Chondrocyte (in vitro differentiated cells): ENCODE measurements at places on chromosomes 1 and 21.

GRCh38 chr21:25513810-25514209 is 93.5 kb downstream of the MRPL39 start:
- no peaks in the 10 kb centered on the region for H3K36me3 ChIP-seq
- no peaks in the 10 kb centered on the region for H3K27me3 ChIP-seq
- H3K27ac ChIP-seq, result no peak overlapping the region
- peaks cover 18% of the 10 kb centered on the region for H3K4me1 ChIP-seq
- DNase-seq, result no peak
- H3K4me3 ChIP-seq, result no peak overlapping the region

DNA sequence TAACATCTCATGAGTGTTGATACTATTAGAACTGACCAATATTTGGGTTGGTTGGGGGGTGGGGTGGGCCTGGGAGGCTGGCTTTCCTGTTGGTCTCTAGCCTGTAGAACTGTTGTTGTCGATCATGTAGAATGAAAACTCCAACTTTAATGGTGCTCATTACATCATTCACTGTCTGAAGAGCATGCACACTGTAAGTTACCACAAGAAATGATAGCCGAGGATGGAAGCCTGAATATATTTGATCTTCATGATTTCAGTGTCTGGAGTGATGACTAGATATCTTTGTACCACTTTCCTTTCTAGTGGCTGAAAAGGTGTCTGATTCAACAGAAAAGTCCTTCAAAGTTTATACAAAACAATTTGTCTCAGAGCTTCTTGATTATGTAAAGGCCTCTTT is 123.6 kb downstream of the XCL2 start:
- peak overlapping the region; percentile 25 for H3K27ac ChIP-seq
- H3K36me3 ChIP-seq, result no peaks in the 10 kb centered on the region
- H3K4me3 ChIP-seq, result no peak overlapping the region
- no peak for DNase-seq
- H3K4me1 ChIP-seq, result peaks cover 11% of the 10 kb centered on the region

DNA sequence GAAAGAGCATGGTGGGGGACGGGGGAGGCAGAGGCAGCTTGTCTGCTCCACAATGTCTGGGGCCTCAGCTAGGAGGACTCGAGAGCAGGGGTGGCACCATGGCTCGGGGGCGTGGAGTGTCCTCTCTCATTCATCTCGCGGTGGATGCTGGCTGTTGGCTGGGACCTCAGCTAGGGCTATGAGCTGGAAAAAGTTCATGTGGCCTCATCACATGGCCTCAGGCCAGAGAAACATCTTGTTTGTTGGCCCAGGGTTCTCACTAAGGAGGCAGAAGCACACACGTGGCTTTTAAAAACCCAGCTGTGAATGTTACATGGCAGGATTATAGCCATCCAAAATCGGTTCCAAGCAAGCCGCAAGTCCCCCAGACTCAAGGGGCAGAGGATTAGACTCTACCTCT is 6.2 kb upstream of the CENPS start:
- peaks cover 7% of the 10 kb centered on the region for H3K4me1 ChIP-seq
- no peak overlapping the region for H3K4me3 ChIP-seq
- no peaks in the 10 kb centered on the region for H3K27me3 ChIP-seq
- H3K27ac ChIP-seq, result no peak overlapping the region
- peaks cover 18% of the 10 kb centered on the region for H3K36me3 ChIP-seq

- H3K27me3 ChIP-seq, result no peaks in the 10 kb centered on the region
- H3K27ac ChIP-seq, result peak overlapping the region; percentile 77
- no peak overlapping the region for H3K4me3 ChIP-seq
- DNase-seq, result no peak
- H3K4me1 ChIP-seq, result peaks cover 98% of the 10 kb centered on the region
Observed at GRCh38 chr1:156493154-156493631, 7.4 kb downstream of the MEF2D start.

DNA sequence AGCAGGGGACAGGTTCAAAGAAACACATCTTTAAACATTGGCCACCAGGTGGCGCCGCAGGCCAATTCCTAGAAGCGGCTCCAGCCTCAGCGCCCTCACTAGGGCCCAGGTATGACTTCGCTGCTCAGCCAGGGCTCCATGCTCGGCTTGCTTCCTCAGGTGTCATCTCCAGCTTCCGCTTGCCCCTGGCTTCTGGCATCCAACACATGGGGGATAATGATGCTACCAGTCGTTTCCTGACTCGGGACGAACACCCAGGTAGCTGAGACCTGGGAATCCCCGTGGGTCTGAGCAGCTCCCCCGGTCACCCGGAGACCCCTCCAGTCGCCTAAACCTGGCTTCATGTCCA is 8.5 kb upstream of the MEX3A start:
- DNase-seq, result no peak
- no peaks in the 10 kb centered on the region for H3K27me3 ChIP-seq
- peaks cover 24% of the 10 kb centered on the region for H3K4me1 ChIP-seq

DNA sequence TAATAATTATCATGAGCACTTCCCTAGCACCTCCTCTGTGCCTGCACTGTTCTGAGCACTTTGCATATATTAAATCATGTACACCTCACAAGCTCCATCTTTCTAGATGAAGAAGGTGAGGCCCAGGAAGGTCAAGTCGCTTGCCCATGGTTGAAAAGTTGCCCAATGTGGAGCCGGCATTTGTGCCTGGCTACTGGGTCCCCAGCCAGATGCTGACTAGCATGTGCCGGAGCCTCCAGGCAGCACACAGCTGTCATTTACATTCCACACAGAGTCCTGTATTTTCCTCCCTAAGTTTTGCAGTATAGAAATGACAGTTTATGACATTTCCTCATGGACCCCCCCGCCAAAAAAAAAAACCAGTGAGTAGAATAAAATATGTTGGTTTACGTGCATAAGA is 94.3 kb downstream of the BCAR3 start:
- H3K27ac ChIP-seq, result no peak overlapping the region
- H3K36me3 ChIP-seq, result peaks cover 35% of the 10 kb centered on the region
- no peak for DNase-seq
- peaks cover 56% of the 10 kb centered on the region for H3K4me1 ChIP-seq
- no peaks in the 10 kb centered on the region for H3K27me3 ChIP-seq
- no peak overlapping the region for H3K4me3 ChIP-seq

- peaks cover 40% of the 10 kb centered on the region for H3K27me3 ChIP-seq
- DNase-seq, result no peak
- no peak overlapping the region for H3K27ac ChIP-seq
- no peaks in the 10 kb centered on the region for H3K36me3 ChIP-seq
Observed at GRCh38 chr1:163382395-163382794, 60.6 kb downstream of the NUF2 start.

- H3K27me3 ChIP-seq, result no peaks in the 10 kb centered on the region
- no peak overlapping the region for H3K27ac ChIP-seq
- H3K4me1 ChIP-seq, result peaks cover 7% of the 10 kb centered on the region
- H3K4me3 ChIP-seq, result no peak overlapping the region
Observed at GRCh38 chr1:164628772-164629171, 69.8 kb downstream of the PBX1 start.

- H3K36me3 ChIP-seq, result no peaks in the 10 kb centered on the region
- peak overlapping the region; percentile 92 for H3K27ac ChIP-seq
- no peaks in the 10 kb centered on the region for H3K27me3 ChIP-seq
Observed at GRCh38 chr1:15883326-15883725, 35.8 kb downstream of the SPEN start.

- no peaks in the 10 kb centered on the region for H3K4me1 ChIP-seq
- H3K27ac ChIP-seq, result no peak overlapping the region
- no peak overlapping the region for H3K4me3 ChIP-seq
- no peaks in the 10 kb centered on the region for H3K27me3 ChIP-seq
- no peaks in the 10 kb centered on the region for H3K36me3 ChIP-seq
- DNase-seq, result no peak
Observed at GRCh38 chr1:14140831-14141401, 440.9 kb downstream of the PRDM2 start.

- H3K27ac ChIP-seq, result peak overlapping the region; percentile 36
- H3K4me1 ChIP-seq, result peaks cover 9% of the 10 kb centered on the region
- peak; percentile 84 for DNase-seq
- no peak overlapping the region for H3K4me3 ChIP-seq
- no peaks in the 10 kb centered on the region for H3K27me3 ChIP-seq
- H3K36me3 ChIP-seq, result no peaks in the 10 kb centered on the region
Observed at GRCh38 chr1:3671371-3672180, 19.3 kb downstream of the TP73 start.

- peaks cover 13% of the 10 kb centered on the region for H3K4me1 ChIP-seq
- H3K4me3 ChIP-seq, result no peak overlapping the region
- H3K36me3 ChIP-seq, result peaks cover 11% of the 10 kb centered on the region
- DNase-seq, result no peak
Observed at GRCh38 chr1:85708829-85709227, 595 bp upstream of the ZNHIT6 start.

DNA sequence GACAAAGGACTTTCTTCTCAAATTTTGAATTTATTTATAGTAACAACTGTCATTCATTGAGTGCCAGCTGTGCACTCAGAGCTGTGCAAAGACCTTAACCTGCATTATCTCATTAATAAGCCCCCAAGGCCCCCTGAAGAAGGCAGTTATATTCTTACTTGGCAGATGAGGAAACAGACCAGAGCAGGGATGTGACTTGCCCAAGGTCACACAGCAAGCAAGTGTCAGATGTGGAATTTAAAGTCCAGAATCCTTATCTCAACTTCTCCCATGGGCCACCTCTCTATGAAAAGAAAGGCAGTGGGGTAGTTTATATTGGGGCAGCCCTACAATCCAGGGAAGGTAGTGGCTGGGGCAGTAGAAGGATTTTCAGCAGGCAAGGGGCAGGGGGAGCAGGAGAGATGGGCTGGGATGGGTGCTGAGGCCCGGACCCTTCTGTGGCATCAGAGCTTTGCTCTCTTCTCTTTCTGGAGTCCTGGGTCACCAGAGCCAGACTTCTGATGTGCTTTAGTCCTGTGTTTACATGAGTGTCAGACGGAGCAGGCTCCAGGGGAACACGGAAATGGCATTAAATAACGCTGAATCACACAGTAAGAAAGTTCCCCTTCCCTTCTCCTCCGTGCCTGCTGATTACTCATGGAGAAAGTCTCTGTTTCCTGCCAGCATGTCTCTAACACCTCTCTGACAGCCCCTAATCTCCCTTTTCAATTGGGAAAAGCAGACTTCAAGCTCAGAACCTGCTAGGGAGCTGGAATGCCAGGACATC is 39.5 kb downstream of the EPHB2 start:
- H3K4me1 ChIP-seq, result peaks cover 73% of the 10 kb centered on the region
- no peaks in the 10 kb centered on the region for H3K27me3 ChIP-seq
- peak overlapping the region; percentile 100 for H3K27ac ChIP-seq
- DNase-seq, result no peak
- peak overlapping the region; percentile 21 for H3K4me3 ChIP-seq

DNA sequence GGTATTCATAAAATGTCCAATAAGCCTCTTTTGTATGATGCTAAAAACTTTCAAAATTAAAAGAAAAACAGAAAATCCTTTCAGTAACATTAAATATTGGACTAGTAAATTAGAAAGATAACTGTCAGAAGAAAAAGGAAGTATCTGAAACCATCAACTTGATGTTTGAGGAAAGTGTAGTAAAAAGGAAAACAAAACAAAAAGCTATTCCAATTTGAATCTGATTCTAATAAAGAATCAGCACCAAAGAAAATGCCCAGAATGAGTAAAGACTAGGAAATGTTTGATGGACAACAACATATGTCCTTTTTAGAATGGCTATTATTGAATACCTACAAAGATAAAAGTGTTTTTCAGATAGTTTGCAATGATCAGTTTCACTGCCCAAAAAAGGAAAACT is 79.9 kb upstream of the RBM34 start:
- no peak overlapping the region for H3K27ac ChIP-seq
- H3K4me1 ChIP-seq, result peaks cover 20% of the 10 kb centered on the region
- H3K4me3 ChIP-seq, result no peak overlapping the region

- no peaks in the 10 kb centered on the region for H3K4me1 ChIP-seq
- DNase-seq, result no peak
- H3K27ac ChIP-seq, result no peak overlapping the region
- H3K36me3 ChIP-seq, result peaks cover 2% of the 10 kb centered on the region
- H3K27me3 ChIP-seq, result peaks cover 25% of the 10 kb centered on the region
Observed at GRCh38 chr1:169680377-169681019, 30.9 kb downstream of the SELL start.

- no peaks in the 10 kb centered on the region for H3K4me1 ChIP-seq
- H3K27me3 ChIP-seq, result no peaks in the 10 kb centered on the region
- H3K27ac ChIP-seq, result no peak overlapping the region
Observed at GRCh38 chr21:19981938-19982337, 1016.3 kb upstream of the NCAM2 start.

DNA sequence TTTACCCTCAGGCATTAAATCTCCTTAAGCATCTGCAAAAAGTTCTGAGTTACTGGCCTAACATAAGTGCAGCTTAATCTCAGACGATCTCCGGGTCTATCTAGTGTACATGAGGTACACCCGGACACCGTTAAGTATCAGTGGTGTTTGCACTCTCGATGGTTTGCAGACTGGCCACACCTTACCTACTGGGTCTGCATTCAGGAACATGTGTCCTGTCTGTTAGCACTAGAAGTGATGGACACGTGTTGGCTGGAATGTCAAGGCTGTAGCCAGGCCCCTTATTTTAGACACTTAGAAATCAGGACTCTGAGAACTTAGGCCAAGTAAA is 783 bp upstream of the AGL start:
- peaks cover 22% of the 10 kb centered on the region for H3K4me1 ChIP-seq
- no peaks in the 10 kb centered on the region for H3K27me3 ChIP-seq
- peak overlapping the region; percentile 96 for H3K4me3 ChIP-seq
- H3K36me3 ChIP-seq, result no peaks in the 10 kb centered on the region

GRCh38 chr1:198918920-198919319 is 280.1 kb downstream of the PTPRC start:
- H3K4me3 ChIP-seq, result no peak overlapping the region
- H3K27me3 ChIP-seq, result no peaks in the 10 kb centered on the region
- peaks cover 80% of the 10 kb centered on the region for H3K4me1 ChIP-seq
- peaks cover 33% of the 10 kb centered on the region for H3K36me3 ChIP-seq
- peak overlapping the region; percentile 78 for H3K27ac ChIP-seq

DNA sequence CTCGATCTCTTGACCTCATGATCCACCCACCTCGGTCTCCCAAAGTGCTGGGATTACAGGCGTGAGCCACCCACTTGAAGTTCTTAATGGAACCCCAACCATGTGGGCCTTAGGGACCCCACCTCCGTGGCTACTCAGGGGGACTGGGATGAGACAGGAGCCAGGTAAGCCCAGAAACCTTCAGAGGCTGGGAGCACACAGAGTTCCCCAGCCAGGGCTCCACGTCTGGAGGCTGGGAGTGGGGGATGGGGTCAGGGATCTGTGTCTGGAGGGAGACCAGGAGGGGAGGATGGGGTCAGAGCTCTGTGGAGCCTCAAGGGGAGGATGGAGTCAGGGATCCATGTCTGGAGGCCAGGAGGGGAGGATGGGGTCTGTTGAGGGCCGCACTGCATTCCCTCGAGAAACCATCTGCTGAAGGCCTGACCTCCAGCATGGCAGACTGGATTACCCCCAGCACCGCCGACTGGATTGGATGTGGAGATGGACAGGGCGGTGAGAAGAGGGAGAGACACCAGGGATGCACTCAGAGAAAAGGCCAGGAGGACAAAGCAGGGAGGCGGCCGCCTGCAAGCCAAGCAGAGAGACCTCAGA is 2.1 kb upstream of the FTCD start:
- no peaks in the 10 kb centered on the region for H3K36me3 ChIP-seq
- H3K27me3 ChIP-seq, result no peaks in the 10 kb centered on the region
- peak; percentile 35 for DNase-seq

GRCh38 chr1:78570539-78570938 is 49.7 kb upstream of the IFI44L start:
- no peak for DNase-seq
- no peak overlapping the region for H3K4me3 ChIP-seq
- no peaks in the 10 kb centered on the region for H3K27me3 ChIP-seq
- no peaks in the 10 kb centered on the region for H3K36me3 ChIP-seq

GRCh38 chr1:21077085-21077484 is 99.6 kb downstream of the EIF4G3 start:
- DNase-seq, result no peak
- peaks cover 25% of the 10 kb centered on the region for H3K4me1 ChIP-seq
- no peaks in the 10 kb centered on the region for H3K27me3 ChIP-seq
- no peak overlapping the region for H3K4me3 ChIP-seq
